ENCODE measurements at places on chromosomes 7 and 10. TPM values are rescaled to one million over a fixed set of nuclear protein-coding genes. Genes with fewer than 3 reads are reported as not detected.
A peak's percentile ranks its signal among the peaks of the same experiment; 100 is the strongest.

Gene UPK3B
- 11.2 TPM for total RNA-seq

- no peak for DNase-seq
- no peaks in the 10 kb centered on the region for H3K36me3 ChIP-seq
- H3K27me3 ChIP-seq = peaks cover 3% of the 10 kb centered on the region
- no peak overlapping the region for H3K4me3 ChIP-seq
- no peak overlapping the region for H3K27ac ChIP-seq
Observed at GRCh38 chr7:43071604-43072003, 40.8 kb upstream of the HECW1 start.

DNA sequence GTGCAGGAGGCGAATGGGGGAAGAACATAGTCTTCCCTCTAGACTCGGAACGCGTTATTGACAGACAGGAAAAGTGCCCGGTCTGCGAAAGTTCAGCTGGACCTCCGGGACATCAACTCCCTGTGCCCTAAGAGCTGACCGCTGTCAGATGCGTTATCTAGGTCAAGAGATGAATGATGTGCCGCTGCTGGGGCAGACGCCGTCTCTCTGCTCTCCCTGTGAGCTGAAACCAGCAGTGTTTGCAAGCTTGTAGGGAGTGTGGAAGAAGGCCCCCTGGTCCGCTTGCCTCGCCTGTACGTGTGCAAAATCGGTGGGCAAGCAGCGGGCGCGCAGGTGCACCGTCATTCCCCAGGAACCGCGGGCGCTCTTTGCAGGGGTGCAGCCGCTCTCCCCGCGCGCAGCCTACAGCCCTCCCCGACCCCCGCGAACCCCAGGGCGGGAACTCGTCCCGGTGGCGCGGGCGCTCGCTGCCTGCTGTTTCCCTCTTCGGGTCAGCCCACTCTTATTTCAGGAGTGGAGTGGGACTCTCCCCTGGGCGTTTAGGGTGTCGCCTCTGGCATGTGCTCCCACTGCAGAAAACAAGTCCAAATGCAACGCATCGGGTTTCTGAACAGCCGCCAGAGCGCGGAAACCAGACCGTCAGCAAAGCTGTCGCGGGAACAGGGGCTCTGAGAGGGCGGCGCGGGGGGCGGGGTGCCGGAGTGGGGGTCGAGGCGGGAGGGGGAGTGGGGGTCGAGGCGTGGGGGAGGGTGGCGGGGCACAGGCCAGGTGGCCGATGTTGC is 1.8 kb upstream of the PFKFB3 start:
- peaks cover 46% of the 10 kb centered on the region for H3K27me3 ChIP-seq
- H3K4me3 ChIP-seq = peak overlapping the region; percentile 82
- no peak overlapping the region for H3K27ac ChIP-seq
- H3K4me1 ChIP-seq = peaks cover 7% of the 10 kb centered on the region
- no peak for DNase-seq
- peaks cover 6% of the 10 kb centered on the region for H3K36me3 ChIP-seq

GRCh38 chr10:80609331-80609730 is 71.6 kb downstream of the SH2D4B start:
- H3K4me1 ChIP-seq = peaks cover 6% of the 10 kb centered on the region
- H3K27me3 ChIP-seq = peaks cover 8% of the 10 kb centered on the region
- no peak overlapping the region for H3K4me3 ChIP-seq
- no peaks in the 10 kb centered on the region for H3K36me3 ChIP-seq
- no peak overlapping the region for H3K27ac ChIP-seq

DNA sequence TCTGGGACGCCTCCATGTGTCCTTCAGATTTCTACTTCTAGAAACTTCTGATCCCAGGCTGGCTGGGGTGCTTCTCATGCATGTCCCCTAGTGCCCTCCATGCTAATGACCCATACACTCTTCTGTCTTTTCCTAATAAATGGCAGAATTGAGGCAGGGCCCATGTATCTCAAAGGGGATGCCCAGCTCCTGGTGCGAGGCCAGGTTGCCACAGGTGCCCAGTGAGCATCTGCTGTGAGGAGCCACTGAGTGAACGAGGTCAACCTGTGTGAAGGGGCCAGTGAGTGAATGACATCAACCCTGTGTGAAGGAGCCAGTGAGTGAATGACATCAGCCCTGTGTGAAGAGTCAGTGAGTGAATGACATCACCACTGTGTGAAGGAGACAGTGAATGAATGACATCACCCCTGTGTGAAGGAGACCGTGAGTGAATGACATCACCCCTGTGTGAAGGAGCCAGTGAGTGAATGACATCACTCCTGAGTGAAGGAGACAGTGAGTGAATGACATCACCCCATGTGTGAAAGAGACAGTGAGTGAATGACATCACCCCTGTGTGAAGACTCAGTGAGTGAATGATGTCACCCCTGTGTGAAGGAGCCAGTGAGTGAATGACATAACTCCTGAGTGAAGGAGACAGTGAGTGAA is 478.9 kb downstream of the PTPRN2 start:
- peak; percentile 45 for DNase-seq
- no peaks in the 10 kb centered on the region for H3K27me3 ChIP-seq
- H3K27ac ChIP-seq = no peak overlapping the region
- H3K4me1 ChIP-seq = no peaks in the 10 kb centered on the region

- no peak for DNase-seq
- H3K36me3 ChIP-seq = no peaks in the 10 kb centered on the region
- no peaks in the 10 kb centered on the region for H3K27me3 ChIP-seq
Observed at GRCh38 chr7:138276891-138277290, 183.2 kb upstream of the TRIM24 start.

- H3K36me3 ChIP-seq = peaks cover 20% of the 10 kb centered on the region
- peaks cover 19% of the 10 kb centered on the region for H3K4me1 ChIP-seq
- peak overlapping the region; percentile 80 for H3K27ac ChIP-seq
- H3K27me3 ChIP-seq = no peaks in the 10 kb centered on the region
- peak overlapping the region; percentile 61 for H3K4me3 ChIP-seq
Observed at GRCh38 chr7:100803398-100804161, 23.7 kb downstream of the EPHB4 start.

DNA sequence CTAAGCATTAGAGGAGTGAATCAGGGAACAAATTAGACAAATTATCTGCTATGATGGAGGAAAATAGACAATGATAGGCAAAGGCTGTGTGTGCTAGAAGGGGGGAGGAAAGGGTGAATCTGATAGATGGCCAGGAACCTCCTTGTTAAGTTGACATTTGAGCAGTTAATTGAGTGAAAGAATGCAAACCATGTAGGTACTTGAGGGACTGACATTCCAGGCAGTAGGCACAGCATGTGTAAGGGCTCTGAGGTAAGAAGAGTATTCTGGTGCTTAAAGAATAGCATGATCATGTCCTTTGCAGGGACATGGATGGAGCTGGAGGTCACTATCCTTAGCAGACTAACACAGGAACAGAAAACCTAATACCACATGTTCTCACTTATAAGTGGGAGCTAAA is 48.6 kb upstream of the TES start:
- H3K27me3 ChIP-seq = no peaks in the 10 kb centered on the region
- H3K27ac ChIP-seq = no peak overlapping the region
- no peak for DNase-seq
- peaks cover 12% of the 10 kb centered on the region for H3K4me1 ChIP-seq
- peak overlapping the region; percentile 34 for H3K4me3 ChIP-seq

DNA sequence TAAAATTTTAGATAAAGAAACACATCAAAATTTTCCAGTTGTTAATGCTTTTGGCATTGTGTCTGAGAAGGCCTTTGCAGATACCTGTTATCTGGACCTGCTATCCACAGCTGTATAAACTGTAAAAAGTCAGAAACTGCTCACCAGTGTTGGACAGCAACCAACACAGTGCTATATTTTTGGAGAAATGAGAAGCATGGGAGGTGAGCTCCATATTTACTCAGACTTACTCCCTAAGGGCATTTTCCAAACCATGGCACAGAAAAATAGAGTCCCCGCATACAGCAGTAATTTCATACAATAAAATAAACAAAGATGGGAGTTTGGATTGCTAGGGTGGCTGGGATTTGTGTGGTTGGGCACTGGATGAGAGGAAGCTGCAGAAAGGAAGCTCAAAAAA is 136.3 kb upstream of the GLI3 start:
- peaks cover 6% of the 10 kb centered on the region for H3K4me1 ChIP-seq
- H3K27me3 ChIP-seq = no peaks in the 10 kb centered on the region
- H3K4me3 ChIP-seq = no peak overlapping the region

GRCh38 chr7:18740579-18740988 is 245.0 kb downstream of the HDAC9 start:
- no peak overlapping the region for H3K27ac ChIP-seq
- H3K4me3 ChIP-seq = no peak overlapping the region
- no peaks in the 10 kb centered on the region for H3K36me3 ChIP-seq
- H3K27me3 ChIP-seq = no peaks in the 10 kb centered on the region

DNA sequence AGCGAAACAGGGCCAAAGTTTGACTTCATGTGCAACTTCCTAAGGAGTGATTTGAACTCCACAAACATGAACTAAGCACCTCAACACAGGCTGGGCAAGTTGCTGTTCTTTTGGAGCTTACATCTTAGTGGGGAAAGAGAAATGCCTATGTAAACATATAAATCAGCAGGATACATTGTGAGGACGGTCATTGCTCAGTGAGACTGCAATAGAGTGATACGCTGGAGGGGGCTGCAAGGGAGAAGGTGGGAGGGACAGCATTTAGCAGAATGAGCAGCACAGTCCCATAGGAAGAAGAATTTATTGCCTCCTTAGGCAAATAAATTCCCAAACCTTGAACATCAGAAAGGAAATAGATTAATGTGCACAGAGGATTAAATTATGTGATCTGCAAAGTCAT is 90.0 kb downstream of the EGFR start:
- H3K27me3 ChIP-seq = no peaks in the 10 kb centered on the region
- peaks cover 59% of the 10 kb centered on the region for H3K4me1 ChIP-seq
- no peak for DNase-seq
- H3K36me3 ChIP-seq = no peaks in the 10 kb centered on the region

DNA sequence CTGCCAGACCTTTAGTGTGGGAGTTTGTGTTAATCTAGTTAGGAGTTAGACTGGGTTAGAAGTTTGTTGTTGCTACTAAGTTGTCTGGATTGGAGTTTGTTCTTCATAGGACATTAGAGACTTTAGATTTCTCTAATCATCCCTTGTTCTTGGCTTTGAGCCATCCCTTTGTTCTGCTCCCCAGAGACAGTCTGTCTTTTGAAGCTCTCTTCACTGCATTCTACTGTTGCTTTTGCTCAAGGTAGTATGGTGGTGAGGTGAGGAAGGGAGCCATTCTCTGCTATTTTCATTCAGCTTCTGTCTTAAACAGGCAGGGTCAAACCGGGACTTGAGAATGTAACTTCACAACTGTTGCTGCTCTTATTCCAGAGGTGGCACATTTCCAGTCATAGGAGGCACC is 10.4 kb upstream of the TARP start:
- no peak overlapping the region for H3K27ac ChIP-seq
- no peak overlapping the region for H3K4me3 ChIP-seq
- no peaks in the 10 kb centered on the region for H3K36me3 ChIP-seq
- H3K4me1 ChIP-seq = no peaks in the 10 kb centered on the region
- peaks cover 7% of the 10 kb centered on the region for H3K27me3 ChIP-seq

Gene GIMAP4
- total RNA-seq = not detected

Gene PTER
- 7.9 TPM for total RNA-seq

DNA sequence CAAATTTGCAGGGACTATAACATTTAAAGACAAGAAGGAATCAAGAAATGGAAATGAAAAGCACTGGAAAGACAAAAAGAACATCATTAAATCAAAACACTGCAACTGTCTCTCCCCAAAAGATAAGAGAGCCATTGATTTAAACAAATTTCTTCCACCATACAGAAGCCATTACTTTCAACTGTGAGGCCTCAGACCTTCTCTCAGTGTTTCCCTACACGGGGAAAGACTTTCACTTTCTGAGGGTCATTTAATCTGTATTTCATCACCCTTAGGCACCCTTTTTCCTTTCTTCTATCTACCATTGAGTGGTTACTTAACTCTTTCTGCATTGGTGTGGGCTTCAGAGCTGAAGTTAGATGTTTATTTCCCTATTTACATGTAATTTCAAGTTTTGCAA is 47.5 kb downstream of the CCDC172 start:
- H3K4me1 ChIP-seq = no peaks in the 10 kb centered on the region
- no peaks in the 10 kb centered on the region for H3K27me3 ChIP-seq
- H3K36me3 ChIP-seq = no peaks in the 10 kb centered on the region
- DNase-seq = no peak
- H3K27ac ChIP-seq = no peak overlapping the region
- no peak overlapping the region for H3K4me3 ChIP-seq

DNA sequence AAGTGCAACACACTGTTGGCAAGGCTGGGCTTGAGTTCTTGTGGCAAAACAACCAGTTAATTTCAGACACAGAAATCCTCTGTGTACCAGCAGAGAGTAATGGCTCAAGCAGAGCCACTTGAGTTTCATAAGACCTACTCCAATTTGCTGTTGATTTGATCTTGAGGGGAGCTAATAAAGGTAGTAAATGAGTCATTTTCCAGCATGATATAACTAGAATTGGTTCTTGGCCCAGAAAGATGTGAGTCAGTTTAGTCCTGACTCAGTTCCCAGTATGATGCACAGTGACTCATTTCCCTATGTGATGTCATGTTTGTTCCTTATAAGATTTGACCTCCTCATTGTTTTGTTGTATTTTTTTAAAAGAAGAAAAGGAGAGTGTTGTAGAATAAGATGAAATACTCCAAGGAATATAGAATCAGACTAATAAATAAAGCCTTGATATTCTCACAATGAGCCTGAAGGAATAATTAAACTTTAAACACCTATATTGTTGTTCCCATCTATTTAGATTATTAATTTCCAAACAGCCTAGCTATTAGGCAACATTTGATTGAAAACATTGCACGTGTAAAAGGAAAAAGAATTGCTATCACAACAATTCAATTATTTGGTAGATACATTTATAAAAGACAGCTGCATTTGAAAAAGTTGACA is 186.2 kb downstream of the REEP3 start:
- H3K27ac ChIP-seq = no peak overlapping the region
- no peaks in the 10 kb centered on the region for H3K36me3 ChIP-seq
- peaks cover 22% of the 10 kb centered on the region for H3K4me1 ChIP-seq
- DNase-seq = no peak
- H3K4me3 ChIP-seq = no peak overlapping the region

GRCh38 chr10:11176746-11177145 is 159.1 kb downstream of the CELF2 start:
- peaks cover 5% of the 10 kb centered on the region for H3K4me1 ChIP-seq
- H3K4me3 ChIP-seq = no peak overlapping the region
- peaks cover 5% of the 10 kb centered on the region for H3K36me3 ChIP-seq
- no peak for DNase-seq
- no peak overlapping the region for H3K27ac ChIP-seq

DNA sequence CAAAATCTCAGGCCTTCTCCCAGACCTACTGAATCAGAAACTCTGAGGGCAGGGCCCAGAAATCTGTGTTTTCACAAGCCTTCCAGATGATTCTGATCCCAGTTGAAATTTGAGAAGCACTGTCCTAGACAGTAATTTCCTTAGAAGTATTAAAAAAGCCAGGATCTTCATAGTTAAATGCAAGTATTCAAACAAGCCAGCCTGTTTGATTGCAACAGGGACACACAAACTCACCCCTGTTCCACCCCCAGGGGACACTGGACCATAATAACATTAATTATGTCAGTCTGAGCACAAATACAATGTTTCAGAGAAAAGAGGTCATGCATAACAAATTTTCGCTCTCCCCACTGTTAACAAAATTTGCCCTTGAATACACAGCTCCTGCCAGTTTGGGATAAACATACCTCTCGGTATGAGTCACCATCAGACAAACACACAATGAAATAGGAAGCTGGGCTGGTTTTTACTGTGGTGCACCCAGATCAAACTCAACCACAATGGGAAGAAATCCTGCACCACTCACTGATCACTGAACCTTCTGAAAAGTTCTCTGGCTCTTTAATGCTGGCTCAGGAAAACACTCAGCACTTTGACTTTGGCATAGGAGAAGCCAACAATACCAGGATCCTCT is 34.3 kb downstream of the ABLIM1 start:
- no peak for DNase-seq
- no peaks in the 10 kb centered on the region for H3K27me3 ChIP-seq
- H3K27ac ChIP-seq = peak overlapping the region; percentile 66
- H3K4me3 ChIP-seq = peak overlapping the region; percentile 30
